Activated naive CD8-positive, alpha-beta T cell treated with anti-CD3 and anti-CD28 coated beads, Interleukin-2, amount 50 U/mL, for 24 hours (primary cell): ENCODE measurements at places on chromosomes 6 and 20.
A peak's percentile ranks its signal among the peaks of the same experiment; 100 is the strongest.

DNA sequence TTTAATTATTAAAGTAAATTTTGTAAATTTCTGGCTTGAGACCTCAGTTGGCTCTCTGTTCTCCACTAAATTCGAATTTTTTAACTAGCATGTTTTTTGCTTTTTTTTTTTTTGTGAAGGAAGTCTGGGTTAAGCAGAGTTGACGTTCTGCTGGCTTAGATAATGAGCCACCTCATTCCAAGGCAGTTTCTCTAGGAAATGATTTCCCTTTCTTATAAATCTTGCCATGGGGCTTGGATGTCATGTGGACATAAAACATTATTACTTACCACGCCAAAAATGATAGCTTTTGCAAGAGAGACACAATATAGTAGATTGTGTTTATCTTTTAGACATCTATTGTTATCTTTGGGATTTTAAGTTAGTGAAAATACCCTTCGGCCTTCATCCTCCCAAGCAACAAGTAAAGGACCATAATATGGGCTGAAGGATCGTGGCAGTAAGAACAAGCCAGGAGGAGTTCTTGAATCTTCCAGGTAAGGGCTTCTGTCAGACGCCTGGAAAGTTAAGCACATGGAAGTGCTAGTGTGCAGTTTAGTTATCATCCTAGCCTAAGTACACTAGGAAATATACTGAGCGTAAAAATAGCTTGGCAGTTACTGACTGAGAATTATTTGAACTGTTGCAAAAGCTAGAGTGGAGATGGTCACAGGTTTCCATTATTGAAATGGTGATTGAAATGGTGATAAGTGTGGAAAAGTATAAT, 30.7 kb downstream of the ADGRG6 start:
- DNase-seq = no peak

DNA sequence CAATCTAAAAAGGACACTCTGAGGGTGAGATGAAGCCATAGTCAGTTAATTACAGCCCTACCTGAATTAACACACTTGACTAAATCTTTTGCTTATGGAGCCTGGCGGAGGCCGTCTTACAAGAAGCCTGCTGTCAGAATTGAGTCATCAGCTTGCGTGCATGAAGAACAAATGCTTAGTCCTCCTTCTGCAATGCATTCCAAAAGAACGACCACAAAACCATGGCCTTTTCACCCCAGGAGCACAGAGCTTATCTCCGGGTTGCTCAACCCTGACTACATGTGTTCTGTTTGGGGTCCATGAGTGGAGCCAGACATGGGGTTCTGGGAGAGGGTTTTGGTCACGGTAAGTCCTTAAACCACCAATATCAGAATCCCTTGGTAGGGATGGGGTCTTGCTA, 318.1 kb downstream of the CLIC5 start:
- DNase-seq = no peak

DNA sequence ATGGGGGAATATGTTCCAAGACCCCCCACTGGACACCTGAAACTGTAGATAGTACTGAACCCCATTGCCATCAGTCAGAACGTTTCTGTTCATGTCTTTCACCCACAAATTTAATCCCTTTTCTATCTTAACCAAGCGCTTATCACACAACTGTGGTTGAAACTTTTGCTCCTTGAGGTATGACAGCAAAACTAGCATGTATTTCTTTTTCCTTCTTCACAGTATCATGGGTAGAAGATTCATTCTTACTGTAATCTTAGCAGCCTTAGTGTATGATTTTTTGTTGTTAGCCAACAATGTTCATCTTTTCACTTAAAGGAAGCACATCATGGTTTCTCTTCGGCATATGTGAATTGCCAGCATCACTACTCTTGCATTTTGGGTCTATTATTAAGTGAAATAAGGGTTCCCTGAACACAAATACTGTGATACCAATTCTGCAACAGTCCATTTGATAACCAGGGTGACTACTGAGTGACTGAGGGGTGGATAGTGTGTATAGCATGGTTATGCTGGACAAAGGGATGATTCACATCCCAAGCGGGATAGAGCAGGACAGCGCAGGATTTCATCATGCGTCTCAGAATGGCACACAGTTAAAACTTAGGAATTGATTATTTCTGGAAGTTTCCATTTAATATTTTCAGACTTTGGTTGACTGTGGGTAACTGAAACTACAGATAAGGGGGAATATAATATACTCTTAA, 41.8 kb downstream of the KCNS1 start:
- DNase-seq = no peak

- no peak for DNase-seq
These were observed 20.1 kb downstream of the COL21A1 start for GRCh38 chr6:56227071-56227879.

GRCh38 chr20:9955646-9956045, 79.1 kb upstream of the ANKEF1 start:
- no peak for DNase-seq

DNA sequence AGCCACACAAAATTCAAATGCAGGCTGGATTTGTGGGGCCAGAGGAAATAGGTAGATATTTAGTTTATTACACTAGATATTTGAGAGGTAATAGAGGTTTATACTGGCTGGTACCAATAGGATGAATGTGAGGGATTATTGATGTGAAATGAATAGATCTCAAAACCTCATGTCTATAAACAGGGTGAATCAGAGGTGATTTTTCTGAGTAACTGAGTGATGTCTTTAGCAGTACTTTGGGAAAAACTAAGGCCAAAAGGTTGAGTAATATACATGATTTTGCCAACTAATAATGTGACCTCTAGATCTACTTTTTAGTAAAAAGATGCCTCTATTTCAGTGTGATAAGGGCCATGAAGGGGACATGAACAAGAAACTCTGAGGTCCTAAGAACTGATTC, 86.8 kb downstream of the HAO1 start:
- DNase-seq = no peak

DNA sequence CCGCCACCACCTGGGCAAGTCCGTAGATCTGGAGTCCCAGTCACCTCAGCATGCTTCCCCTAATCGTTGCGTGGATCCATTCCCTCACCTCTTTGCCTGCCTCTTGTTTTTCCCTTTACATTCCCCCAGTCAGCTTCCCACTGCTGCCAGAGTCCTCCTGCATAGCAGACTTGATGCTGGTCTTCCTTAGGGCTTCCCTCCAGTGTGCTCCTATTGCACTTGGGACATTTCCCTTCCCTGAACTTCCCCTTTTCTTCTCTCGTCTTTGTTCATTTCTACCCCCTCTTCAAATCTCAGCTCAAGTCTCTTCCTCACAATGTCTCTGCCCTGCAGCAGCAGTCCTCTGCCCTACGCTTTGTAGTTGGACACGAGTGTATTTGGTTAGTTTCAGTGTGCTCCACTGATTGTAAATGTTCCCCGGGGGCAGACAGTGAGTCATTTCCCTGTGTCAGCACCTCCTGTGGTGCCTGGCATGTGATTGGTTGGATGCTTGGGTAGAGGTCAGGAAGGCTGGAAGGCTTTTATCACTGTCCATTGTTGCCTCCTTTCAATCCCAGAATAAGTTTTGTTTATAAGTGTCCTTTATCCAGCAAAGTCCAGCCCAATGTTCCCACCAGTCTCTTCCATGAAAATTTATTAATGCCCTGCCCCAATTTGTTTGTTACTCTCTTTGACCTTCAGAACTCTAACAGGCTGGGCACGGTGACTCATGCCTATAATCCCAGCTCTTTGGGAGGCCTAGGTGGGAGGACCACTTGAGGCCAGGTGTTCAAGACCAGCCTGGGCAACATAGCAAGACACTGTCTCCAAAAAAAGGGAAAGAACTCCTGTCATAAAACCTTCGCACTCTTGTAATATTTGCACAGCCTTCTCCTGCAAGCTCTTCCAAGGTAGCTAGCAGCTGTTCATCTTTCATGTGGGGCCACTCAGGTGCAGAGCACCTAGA, 38.3 kb downstream of the FAM120B start:
- DNase-seq = peak; percentile 14

- no peak for DNase-seq
These were observed 388.2 kb downstream of the CDH4 start for GRCh38 chr20:61640131-61640870.

DNA sequence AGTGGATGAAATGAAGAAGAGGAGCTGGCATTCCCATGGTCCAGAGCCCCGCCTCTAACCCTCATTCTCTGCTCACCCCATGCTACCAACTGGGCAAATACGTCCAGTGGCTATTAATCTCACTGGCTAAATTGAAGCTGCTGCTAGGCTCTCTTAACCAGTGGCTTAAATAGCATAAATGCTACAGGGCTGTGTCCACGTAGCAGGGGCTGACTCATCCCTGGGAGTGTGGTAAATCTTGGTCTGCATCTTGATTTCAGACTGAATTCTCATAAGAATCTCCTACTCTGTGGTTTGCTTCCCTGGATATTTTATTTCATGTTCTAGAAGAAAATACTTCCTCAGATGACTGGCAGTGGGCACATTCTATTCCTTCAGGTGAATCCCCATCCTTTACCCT, 193.1 kb upstream of the ARG1 start:
- DNase-seq = no peak

GRCh38 chr20:24007758-24008157, 19.2 kb upstream of the GGTLC1 start:
- DNase-seq = no peak

DNA sequence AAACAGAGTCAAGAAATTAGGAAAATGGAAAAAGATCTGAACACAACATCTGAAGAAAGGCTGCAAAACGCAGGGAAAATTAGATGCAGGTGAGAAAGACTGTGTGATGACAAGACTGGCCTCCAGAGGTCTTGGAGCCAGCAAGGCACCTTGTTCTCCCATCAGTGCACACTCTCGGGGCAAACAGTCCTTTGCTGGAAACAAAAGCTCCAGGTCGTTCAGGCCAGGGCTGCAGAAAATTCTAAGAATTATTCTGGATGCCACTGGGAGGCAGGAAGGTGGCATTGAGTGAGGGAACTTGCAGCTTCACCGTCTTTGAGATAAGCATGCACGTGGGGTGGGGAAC, 219.9 kb upstream of the SSTR4 start:
- no peak for DNase-seq

DNA sequence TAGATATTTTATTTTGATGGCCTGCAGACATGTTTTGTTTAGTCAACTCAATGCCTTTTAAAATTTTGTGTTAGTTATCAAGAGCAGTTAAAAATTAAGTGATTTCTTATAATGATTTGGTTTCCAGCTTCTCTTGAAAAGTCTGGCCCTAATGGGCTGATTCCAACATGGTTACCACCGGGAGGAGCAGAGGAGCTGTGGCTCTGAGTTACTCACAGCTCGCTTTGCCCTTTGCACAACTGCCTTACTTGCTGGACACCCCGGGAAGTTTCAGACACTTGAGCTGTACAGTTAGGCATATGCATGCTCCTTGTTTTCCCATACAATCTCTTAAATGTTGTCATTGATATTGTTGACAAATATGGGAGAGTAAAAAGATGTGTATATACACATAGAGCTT, 173.1 kb upstream of the MMS22L start:
- DNase-seq = no peak

GRCh38 chr6:79895382-79896074, 51.8 kb downstream of the ELOVL4 start:
- DNase-seq = no peak

- DNase-seq = peak; percentile 42
These were observed 9.0 kb downstream of the ADA start for GRCh38 chr20:44642203-44643153.

DNA sequence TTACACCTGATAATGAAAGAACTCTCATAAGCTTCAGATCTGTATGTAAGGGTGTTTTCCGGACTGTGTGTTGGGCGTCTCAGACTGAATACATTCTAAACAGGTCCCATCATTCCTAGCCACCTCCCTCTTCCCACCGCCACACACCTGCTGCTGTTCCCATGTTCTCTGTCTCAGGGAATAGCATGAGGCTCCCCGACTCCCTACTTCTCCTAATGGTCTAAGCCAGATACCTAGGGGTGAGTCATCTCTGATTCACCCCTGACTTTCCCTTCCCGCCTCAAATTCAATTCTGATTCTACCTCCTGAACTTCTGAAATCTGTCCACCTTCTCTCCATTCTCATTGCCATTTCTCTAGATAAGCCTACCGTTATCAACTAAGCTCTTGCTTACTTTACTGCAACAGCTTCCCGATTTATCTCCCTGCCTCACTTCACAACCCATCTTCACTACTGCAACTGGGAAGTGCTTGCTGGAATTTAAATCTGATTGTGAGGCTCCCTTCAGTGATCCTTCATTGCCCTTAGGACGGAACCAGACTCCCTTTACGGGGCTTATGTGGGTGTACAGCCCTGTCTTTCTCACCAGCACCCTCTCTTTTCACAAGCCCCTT, 1.6 kb downstream of the TMEM14A start:
- no peak for DNase-seq

DNA sequence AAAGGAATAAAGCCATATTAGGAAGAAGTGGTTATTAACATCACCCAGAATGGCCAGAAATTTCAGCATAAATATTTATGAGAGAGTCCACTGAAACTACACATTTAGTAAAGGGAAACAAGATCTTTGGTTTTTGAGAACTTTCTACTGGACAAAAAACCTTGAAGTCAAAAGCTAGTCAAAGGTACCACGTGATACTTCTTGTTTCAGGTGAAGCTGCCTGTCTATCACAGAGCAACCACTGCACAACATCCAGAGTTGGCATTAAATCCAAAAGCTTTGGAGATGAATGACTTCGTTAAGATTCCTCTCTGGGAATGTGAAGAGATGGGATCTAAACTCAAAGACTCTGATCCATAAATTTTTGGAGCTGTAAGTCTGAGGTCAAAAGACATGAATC, 137.0 kb downstream of the KCNQ5 start:
- DNase-seq = no peak

GRCh38 chr6:133681891-133682290, 207.0 kb upstream of the TCF21 start:
- DNase-seq = no peak

- no peak for DNase-seq
These were observed 257.0 kb downstream of the GRIK2 start for GRCh38 chr6:101650402-101651100.

- no peak for DNase-seq
These were observed 2.0 kb downstream of the NKAIN4 start for GRCh38 chr20:63252284-63252711.

DNA sequence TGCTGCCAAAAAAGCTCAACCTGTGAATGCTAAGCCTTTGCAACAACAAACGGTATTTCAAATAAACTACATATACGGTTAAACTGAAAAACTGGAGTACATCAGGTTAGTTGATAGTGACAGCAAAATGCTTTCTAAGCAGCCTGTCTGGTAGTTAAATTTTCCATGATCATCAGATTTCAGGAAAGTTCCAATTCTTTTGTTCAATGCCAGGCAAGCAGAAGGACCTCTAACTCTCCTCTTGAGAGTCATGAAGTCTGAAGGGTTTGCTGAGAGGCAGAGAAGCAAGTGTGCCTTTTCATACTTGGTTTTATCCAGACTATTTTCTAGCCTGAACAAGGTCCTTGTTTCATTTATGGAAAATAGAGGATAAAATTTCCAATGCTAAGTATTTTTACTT, 4.5 kb downstream of the FLRT3 start:
- DNase-seq = no peak

- no peak for DNase-seq
These were observed 13.0 kb downstream of the SERPINB6 start for GRCh38 chr6:2958331-2958711.
